ENCODE measurements at places on chromosomes 12 and 14.
A peak's percentile ranks its signal among the peaks of the same experiment; 100 is the strongest.

- no peak for DNase-seq
These were observed 43.3 kb upstream of the LRRK2 start for GRCh38 chr12:40181490-40181889.

DNA sequence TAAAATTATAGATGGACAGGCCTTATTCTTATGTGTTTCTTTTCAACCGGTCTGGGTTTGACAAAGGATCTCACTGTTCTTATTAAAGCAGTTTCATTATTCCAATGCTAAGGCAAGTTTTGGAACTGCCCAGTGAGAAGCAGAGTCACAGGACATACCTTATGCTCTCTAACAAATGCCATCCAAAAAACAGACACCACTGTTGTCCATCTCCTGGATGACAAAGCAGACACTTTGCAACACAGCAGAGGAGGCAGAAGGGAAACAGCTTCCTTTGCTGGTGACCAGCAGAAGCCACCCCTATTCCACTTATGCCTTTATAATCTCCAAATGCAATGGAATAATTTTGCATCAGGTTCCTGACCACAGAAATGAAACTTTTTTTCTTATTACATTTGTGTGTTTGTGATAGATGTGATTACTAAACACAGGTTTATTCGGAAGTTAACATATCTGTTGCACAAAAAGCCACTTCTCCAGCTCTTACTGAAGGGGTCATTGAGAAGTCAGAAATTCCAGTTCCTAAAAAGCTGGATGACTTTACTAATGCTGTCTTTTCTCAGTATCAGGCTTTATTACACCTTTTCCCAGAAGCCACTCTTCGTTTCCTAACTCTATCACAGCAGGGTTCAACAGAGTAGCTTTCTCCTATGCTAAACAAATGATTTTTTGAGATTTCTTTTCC, 115.6 kb downstream of the BTG1 start:
- no peak for DNase-seq

- DNase-seq: no peak
These were observed 18.9 kb downstream of the SDS start for GRCh38 chr12:113384778-113385177.

DNA sequence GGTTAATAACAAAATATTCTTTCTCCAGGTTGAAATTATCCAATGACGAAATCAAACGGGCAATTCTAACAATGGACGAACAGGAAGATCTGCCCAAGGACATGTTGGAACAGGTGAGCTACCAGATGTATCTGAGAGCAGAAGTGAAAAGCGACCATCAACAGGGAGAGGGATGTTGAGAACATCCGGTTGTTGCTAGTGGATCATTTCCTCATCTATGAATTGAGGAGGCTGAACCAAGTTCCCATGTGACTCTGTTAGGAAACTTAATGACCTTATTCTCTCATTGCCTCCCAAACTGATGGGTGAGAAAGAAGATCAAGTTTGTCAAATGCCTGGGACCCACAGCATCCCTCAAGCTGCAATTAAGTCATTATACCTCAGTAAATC, 117.7 kb downstream of the GPR135 start:
- no peak for DNase-seq

GRCh38 chr14:82766996-82767395, 1233.3 kb upstream of the SEL1L start:
- DNase-seq: no peak

- no peak for DNase-seq
These were observed 34.3 kb downstream of the SERPINA3 start for GRCh38 chr14:94646481-94646880.

DNA sequence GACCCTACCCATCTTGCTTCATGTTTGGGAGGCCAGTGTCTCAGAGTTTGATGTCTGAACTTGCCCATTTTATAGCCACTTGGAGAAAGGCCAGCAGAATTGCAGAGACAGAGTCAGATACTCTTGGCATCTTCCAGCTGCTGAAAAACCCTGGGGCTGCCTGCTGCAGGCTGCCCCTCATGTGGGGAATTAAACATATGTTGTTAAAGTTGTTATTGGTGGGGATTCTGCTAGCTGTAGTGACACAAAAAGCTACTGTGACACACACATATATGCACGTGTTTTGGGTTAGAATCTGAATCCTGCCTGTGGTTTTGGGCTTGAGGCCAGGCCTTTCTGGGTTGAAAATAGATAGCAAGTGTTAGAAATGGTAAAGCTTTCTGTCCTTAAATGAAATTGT, 1288.4 kb downstream of the AACS start:
- DNase-seq: no peak

GRCh38 chr12:50088577-50089335, 3.6 kb downstream of the SMARCD1 start:
- DNase-seq: peak; percentile 51

GRCh38 chr14:22613106-22613695, 15.1 kb downstream of the ABHD4 start:
- no peak for DNase-seq

- peak; percentile 7 for DNase-seq
These were observed 168.6 kb downstream of the ALX1 start for GRCh38 chr12:85448548-85449139.

DNA sequence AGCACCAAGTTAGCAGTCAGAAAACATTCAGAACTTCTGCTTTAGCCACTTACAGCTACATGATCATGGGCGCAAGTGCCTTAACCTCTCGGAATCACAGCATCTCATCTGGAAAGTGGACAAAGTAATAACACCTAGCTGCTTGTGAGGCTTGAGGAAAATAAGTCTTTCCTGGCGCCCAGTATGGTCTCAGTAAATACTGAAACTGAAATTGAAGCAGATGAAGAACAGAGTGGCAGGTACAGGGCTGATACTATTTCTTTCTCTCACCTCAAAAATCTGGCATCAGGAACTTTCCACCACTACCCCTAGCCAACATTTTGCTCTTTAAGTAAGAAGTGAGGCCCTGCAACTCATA, 129.7 kb upstream of the FUT8 start:
- no peak for DNase-seq

GRCh38 chr12:99374023-99374422, 273.5 kb upstream of the GARIN6 start:
- no peak for DNase-seq

GRCh38 chr12:91866566-91866965, 279.1 kb downstream of the BTG1 start:
- peak; percentile 63 for DNase-seq

DNA sequence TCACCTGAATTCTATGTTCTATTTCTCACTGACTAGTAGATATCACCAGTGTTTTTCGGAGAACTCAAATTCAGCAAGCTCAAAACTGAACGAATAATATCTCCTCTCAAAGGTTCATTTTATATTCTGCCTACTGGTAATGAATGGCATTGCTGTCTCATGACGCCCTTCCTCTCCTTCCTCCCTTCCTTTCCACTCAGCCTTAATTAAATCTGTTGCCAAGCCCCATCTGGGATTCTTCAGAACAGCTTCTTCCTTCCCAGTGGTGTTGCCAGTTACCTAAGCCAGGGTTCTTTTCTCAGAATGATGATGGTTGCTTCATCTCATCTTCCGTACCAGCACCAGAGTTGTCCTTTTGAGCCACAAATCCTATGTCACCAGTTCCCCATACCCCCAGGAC, 143.2 kb downstream of the SYNE2 start:
- no peak for DNase-seq

GRCh38 chr12:108313606-108314351, 25.3 kb downstream of the CMKLR1 start:
- DNase-seq: no peak

- DNase-seq: no peak
These were observed 768 bp downstream of the CEP170B start for GRCh38 chr14:104865631-104866441.

- DNase-seq: peak; percentile 61
These were observed 23.7 kb upstream of the DHRS4 start for GRCh38 chr14:23929822-23930294.

- no peak for DNase-seq
These were observed 6.6 kb downstream of the TAPBPL start for GRCh38 chr12:6458281-6459003.

GRCh38 chr12:45729233-45730083, at the start of gene ARID2:
Gene ARID2, plus strand, starts transcription at chr12:45729706. Its CDS starts 131 bp downstream, at chr12:45729837.
- DNase-seq: peak; percentile 39

DNA sequence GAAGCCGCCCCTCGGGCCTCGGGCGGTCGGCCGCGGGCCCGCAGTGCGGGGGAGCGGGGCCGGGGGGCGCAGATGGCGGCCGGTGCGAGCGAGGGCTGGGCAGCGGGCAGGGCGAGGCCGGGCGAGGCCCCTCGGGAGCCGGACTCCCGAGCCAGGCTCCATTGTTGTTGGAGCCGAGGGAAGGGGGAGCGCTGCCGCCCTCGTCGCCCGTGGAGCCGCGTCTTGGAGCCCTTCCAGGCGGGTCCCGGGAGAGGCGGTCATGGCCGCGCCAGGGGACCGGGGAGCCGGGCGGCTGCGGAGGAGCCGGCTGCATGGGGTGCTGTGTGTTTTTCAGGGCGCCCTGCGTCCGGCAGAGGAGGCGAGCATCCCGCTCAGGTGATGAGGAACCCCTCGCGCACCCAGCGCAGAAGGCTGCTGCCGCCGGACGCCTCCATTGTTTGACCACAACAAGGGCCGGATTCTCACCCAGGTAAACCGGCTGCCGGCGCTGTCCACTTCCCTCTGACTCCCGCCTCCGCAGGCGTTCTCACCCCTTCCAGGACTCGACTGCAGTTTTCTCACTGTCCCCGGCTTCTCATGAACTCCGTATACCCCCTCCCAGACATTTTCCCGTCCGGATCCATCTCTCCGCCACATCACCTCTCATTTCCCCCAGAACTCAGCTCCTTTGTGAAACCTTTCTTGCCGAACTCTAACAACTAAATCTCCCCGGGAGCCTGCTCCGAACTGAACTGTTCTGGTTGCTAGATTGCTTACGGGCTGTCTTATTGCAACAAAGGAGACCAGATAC, 732 bp downstream of the ZNF664 start:
- DNase-seq: peak; percentile 42

DNA sequence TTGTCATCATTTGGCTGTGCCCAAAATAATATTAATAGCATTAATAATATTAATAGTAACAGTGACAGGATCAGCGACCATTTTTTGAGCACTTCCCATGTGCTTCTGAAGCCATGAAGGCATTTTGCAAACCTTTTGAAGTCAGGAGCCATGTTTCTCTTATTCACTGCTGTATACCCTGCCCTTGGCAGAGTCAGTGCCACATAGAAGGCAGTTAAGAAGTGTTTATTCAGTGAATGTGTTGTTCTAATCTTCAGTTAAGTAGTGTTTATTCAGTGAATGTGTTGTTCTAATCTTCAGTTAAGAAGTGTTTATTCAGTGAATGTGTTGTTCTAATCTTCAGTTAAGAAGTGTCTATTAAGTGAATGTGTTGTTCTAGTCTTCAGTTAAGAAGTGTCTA, 319.7 kb upstream of the NAV3 start:
- no peak for DNase-seq

DNA sequence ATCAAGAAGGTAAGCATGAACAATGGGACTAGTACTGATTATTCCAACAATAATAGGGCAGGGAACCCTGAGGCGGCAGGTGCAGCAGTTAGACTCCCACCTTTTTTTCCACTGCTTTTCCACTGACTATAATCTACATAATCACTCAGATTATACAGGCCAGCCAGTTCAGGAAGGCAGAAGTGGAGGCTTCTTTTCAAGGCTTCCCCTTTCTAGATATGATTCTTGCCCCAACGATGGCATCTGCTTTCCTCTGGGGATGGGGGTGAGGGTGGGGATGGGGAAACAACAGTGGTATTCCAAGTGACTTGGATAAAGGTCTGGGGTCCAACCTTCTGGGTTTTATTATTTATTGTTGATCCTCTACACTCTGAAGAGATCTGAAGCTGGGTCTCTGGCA, 331 bp downstream of the NCKAP1L start:
- no peak for DNase-seq

DNA sequence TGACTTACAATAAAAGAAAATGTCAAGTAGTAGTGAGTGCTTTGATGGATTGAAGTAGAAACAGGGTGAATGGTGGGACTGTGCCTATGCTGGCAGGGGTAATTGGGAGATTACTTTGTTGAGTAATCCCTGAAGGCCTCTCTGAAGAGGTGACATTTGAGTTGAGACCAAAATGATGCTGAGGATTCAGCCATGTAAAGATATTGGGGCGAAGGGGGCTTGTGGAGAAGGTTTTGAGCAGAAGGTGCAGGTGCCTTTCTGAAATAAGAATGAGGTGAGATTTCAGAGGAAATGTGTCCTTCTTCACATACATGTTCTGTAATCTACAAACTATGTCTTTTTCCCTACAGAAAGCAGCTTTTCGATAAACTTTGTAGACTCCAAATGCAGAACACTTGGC, 8.0 kb downstream of the GNG2 start:
- no peak for DNase-seq

GRCh38 chr14:77039285-77040058, 11.0 kb upstream of the IRF2BPL start:
- no peak for DNase-seq

- no peak for DNase-seq
These were observed 423.2 kb downstream of the RERGL start for GRCh38 chr12:17666641-17667324.

GRCh38 chr12:72276181-72276805, 4.1 kb downstream of the TRHDE start:
- no peak for DNase-seq

All from COR-L47 (cell line).